ENCODE measurements at places on chromosomes 6 and 20. TPM values are rescaled to one million over a fixed set of nuclear protein-coding genes. Genes with fewer than 3 reads are reported as not detected.

- no peak for DNase-seq
Measured at GRCh38 chr20:18165553-18165952, 27.9 kb downstream of the KAT14 start.

GRCh38 chr6:119856136-119856535, 506.6 kb upstream of the MAN1A1 start:
- DNase-seq = no peak

DNA sequence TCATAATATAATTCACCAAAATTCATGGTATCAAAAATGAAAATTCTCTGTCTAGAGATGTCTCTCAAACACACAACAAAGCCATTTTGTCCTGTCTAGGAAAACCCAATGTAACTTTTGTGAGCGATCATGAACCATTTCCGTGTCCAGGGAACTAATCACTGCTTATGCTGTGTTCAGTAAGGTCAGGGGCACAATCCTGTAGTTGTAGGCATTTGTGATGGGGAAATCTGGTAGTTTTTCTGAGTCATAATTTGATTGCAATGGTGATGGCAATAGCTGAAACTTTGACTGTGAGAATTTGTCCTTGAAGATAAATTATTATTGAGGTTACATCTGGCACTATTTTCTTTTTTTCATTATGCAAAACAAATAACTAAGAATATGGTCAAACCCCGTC, 21.0 kb upstream of the GCLC start:
- no peak for DNase-seq

GRCh38 chr20:61724376-61724775, 341.3 kb downstream of the TAF4 start:
- no peak for DNase-seq

DNA sequence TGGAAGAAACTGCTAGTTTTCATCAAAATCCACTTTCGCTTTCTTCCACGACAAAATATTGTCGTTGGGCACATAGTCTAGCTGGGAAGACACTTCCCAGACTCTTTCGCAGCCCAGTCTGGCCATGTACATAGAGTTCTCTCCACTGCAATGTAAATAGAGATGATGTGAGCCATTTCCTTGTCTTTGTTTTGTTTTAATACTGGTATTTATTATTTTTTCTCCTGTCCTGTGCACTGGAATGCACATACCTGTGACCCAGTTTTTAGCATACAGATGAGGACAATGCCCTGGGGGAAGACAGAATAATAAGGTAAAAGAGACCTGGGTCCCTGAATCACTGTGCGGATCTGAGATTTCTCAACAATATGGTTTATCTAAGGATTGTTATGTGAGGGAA, 149.5 kb upstream of the BMP5 start:
- no peak for DNase-seq

DNA sequence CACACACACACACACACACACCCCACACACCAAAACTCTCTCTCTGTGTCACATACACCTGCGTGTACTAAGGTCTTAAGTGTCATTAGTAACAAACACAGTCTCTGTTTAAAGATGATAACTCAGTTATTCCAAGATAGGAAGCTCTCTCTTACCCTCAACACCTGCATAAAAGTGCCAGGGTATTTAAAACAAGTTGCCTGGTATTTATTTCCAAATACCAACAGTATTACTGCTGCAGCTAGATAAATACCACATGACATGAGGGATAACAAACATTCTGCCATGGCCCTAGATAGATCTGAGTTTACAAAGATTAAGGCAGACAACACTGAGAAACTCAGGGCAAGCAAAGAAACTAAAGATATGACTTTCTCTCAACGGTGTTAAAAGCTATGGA, 118.5 kb downstream of the SIM1 start:
- no peak for DNase-seq

DNA sequence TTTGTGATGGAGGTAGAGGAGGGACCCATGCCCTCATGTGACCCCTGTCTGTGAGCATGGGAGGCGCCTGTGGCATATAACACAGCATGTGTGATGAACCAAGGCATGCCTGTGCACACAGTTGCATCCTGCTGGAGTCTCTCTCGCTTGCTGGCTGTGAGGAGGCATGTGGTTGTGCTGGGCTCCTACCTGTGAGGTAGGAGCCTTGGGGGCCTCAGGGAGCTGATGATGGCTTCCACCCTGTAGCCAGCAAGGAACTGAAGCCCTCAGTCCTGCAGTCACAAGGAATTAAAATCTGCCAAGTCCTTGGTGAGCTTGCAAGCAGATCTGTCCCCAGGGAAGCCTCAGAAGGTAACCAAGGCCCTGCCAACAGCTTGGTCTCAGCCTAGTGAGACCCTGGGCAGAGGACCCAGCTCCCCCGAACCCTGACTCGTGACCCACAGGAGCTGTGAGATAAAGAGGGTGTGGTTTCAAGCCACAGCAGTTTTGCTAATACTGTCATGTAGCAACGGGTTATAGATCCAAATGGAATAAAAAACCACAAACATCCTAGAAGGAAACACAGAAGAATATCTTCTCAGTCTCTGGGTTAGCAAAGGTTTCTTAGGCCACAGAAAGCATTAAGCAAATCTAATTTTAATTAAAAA, 145.7 kb downstream of the WDR27 start:
- no peak for DNase-seq

- DNase-seq = no peak
Measured at GRCh38 chr6:167150941-167151549, 6.7 kb downstream of the GPR31 start.

- DNase-seq = no peak
Measured at GRCh38 chr6:67031451-67031850, 1324.4 kb upstream of the EYS start.

GRCh38 chr20:50398821-50399554, 111.2 kb upstream of the PTPN1 start:
- no peak for DNase-seq

DNA sequence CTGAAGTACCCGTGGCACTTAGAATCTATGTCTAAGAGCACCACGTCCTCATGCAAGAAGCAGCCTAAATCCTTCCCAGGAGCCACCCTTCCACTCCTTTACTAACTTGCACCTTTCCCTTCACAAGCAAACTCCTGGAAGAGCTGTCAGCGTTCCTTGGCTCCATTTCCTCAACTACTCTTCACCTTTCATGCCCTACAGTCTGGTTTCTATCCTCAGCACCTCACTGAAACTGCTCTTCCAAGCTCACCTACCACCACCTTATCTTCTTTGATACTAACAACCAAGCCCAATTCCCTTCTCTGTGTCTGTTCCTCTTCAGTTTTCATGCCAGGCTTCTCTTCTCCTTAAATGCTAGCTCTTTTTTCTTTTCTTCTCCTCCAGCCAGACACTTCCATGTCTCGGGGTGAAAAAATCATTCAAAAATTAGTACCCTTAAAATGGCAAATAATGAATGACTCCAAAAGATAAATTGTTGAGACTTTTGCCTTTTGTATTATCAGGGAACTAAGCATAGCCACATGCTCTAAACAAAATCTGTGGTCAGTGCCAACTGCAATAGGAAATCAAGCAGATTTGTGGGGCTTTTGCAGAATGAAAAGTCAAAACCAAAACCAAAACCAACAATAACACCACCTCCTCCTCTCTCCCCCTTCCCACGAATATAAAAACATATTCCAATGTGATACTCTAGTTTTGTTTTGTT, 149.6 kb upstream of the KCNK16 start:
- no peak for DNase-seq

DNA sequence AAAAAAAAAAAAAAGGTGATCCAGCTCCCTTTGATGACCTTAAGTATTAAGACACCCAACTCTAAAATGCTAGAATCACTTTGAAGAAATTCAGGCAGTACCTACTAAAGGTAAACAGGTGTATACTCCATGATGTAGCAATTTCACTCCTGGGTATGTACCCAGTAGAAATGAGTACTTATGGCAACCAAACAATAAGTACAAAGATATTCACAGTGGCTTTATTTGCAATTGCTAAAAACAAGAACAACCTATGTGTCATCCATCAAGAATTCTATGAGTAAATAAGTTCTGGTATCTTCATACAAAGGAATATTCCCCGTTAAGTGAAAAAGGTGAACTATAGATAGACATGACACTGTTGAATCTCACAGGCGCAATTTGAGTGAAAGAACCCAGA, 29.4 kb downstream of the MDGA1 start:
- no peak for DNase-seq

GRCh38 chr20:43567477-43567876, 8.7 kb downstream of the SGK2 start:
- no peak for DNase-seq

- DNase-seq = no peak
Measured at GRCh38 chr6:127129251-127129650, 10.8 kb downstream of the RSPO3 start.

DNA sequence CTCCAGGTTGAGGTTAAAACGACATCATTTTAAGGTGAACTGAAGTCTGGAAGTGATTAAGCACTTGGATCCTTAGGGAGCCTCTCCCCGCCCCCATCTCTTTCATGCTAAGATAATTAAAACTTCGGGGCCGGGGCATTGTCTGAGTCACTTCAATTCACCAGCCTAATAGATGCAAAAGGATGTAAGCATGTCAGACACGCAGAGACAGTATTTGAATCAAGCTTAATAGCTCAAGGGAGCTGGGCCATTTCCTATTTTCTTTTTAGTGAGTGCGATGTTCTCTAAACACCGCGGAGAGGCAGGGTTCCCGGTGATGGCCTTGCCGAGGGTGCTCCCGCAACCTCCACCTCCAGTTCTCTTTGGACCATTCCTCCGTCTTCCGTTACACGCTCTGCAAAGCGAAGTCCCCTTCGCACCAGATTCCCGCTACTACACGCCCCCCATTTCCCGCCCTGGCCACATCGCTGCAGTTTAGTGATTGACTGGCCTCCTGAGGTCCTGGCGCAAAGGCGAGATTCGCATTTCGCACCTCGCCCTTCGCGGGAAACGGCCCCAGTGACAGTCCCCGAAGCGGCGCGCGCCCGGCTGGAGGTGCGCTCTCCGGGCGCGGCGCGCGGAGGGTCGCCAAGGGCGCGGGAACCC, 516 bp upstream of the IRF4 start:
- DNase-seq = no peak

DNA sequence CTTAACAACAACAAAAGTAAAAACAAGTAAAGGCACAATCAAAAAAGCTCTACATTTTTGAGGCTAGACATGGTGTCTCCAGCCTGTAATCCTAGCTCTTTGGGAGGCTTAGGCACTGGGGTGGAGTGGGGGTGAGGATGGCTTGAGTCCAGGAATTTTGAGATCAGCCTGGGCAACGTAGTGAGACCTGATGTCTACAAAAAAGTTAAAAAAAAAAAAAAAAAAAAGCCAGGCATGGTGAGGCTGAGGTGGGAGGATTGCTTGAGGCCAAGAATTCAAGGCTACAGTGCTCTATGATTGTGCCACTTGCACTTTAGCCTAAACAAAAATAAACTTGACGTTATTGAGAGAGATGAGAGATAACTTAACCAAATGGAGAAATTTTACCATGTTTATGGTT, 60.1 kb downstream of the QKI start:
- no peak for DNase-seq

DNA sequence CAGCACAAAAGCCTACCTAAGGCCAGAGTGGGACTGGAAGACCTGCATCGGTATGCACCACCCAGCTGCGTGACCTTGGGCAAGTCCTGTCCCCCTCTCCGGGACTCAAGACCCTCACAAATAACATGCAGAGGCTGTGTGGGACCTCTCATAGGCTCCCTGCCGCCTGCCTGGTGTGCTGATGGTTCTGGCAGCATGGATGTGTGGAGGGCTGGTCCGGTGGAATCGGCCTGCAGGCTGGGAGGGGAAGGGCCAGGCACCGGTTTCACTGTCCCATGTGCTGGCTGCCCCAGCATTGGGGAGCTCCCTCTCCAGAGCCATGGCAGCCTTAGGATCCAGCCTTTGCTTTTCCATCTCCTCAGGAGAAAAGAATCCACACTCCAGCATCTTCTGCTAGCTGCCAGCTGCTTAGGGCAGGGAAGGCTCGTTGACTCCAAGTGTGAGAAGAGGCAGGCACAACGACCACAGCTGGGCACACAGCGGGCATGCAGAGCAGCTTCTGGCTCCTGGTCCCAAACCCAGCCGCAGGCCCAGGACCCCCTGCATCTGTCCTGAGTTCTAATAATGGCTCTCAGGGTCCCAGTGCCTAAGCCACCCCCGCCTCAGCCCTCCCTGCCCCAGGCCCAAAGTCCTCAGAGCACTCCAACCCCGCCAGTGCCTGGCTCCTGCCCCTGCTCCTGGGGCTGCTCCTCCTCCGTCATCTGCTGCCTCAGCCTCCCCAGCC, 32.5 kb downstream of the TFEB start:
- no peak for DNase-seq

- no peak for DNase-seq
Measured at GRCh38 chr6:25343984-25344383, 64.8 kb downstream of the CARMIL1 start.

DNA sequence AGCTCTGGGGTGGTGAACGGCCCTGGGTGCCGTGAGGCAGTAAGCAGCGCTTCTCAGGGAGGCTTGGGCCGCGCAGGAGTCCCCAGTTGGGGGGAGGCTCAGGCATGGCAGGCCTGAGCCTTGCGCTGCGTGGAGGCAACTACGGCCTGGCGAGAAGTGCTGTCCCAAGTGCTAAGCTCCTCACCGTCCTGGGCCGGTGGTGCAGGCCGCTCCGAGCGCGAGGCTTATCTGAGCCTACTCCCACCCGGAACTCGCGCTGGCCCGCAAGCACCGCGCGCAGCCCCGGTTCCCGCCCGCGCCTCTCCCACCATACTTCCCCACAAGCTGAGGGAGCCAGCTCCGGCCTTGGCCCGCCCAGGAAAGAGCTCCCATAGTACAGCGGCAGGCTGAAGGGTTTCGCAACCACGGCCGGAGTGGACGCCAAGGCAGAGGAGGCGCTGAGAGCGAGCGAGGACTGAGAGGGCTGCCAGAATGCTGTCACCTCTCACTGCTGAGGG, 1.8 kb upstream of the WRNIP1 start:
- no peak for DNase-seq

DNA sequence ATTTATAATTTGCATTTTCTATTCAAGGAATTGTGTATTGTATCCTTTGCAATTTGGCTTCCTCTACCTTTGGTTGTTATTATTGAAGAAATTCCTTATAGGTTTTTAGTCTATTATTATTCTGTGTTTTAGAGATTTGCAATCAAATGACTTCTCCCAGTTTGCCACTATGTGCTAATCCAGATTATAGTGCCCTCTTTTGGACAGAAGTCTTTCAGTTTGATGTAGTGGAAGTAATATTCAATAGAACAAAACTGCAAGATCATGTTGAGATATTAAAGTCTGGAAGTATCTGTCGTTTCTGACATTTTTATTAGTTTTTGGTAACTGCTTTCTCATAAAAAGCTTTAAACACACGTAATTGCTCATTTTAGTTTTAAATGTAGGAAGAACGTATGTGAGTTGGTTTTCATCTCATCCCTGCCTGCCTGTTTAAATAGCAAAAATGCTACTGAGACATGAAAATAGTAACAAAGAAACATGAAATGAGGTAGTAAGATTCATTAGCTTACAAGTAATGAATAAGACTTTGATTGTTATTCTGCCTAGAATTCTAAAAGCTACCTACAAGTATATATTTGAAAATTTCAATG, 72.8 kb downstream of the RTN4IP1 start:
- no peak for DNase-seq

Gene MOCS1
- 19.8 TPM for total RNA-seq

Gene CLDN20
- total RNA-seq = not detected

Gene OTOR
- total RNA-seq = not detected

Gene CHD6
- 72.0 TPM for total RNA-seq

Gene MCCD1
- total RNA-seq = not detected

Gene CNR1
- 6.1 TPM for total RNA-seq

Gene RIPOR3
- total RNA-seq = 0.55 TPM

Measured in prostate gland (tissue), 2 donors.